ENCODE measurements at places on chromosomes 12 and 14.
A peak's percentile ranks its signal among the peaks of the same experiment; 100 is the strongest.

GRCh38 chr14:78933948-78934524 lies 763.9 kb downstream of the NRXN3 start:
- no peak for DNase-seq

GRCh38 chr12:54229624-54230212 lies 40.9 kb upstream of the SMUG1 start:
- no peak for DNase-seq

DNA sequence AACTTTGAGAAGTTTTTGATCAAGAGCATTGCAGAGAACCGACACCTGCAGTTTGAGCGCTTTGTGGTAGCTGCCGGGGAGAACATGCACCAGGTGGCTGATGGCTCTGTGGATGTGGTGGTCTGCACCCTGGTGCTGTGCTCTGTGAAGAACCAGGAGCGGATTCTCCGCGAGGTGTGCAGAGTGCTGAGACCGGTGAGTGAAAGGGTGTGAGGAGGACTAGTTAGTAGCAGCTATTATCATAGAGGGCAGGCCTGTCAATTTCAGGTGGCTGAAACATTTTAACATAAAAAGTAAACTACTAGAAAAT lies 27.0 kb upstream of the HIGD1C start:
- no peak for DNase-seq

GRCh38 chr14:93702946-93703345 lies 85.3 kb downstream of the PRIMA1 start:
- no peak for DNase-seq

DNA sequence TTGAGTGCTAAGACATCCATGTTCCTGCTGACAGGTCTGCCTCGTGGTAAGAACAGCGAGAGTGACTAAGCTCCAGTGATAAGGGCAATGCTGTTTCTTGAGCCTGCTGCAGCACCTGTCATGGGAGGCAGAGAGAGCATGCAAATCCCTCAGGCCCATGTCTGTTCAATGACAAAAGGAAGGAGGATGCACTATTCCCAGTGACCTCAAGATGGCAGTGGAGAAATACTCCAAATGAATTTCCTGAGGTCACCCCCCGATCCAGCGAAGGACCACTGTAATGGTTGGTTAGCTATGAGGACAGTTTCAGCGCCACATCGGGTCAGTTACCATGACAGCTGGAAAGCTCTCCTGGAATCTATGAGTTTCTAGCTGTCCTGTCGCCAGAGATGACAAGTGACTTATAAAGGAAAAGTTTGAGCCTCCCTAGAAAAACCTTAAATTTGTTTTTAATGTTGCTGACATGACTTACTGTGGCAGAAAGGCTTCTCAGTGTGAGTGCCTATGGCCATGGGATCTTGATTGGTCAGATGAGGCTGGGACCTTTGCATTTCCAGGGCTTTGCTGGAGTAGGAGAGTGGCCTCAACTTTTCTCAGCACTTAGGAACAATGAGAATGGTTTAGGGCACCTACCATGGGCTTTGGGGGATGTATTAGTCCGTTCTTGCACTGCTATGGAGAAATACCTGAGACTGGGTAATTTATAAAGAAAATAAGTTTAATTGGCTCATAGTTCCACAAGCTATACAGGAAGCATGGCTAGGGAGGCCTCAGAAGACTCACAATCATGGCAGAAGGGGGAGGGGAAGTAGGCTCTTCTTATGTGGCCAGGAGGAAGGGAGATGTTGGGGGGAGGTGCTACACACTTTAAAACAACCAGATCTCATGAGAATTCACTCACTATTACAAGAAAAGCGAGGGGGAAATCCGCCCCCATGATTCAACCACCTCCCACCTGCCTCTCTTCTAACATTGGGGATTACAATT lies 88.0 kb upstream of the TMEM260 start:
- DNase-seq, result peak; percentile 5

DNA sequence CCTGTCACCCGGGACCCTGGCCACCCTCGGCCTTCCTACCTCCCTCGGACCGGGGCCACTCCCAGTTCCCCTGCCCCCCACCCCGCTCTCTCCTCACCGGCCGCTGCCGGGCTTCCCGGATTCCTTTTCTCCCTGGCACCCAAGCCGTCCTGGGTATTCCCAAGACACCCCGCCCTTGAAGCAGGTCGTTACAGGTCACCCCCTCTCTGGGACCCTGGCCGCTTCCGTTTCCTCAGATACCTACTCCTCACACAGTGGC lies 493 bp downstream of the NUMB start:
- no peak for DNase-seq

GRCh38 chr12:85825746-85826145 lies 10.5 kb downstream of the RASSF9 start:
- DNase-seq, result no peak

GRCh38 chr12:75944905-75945432 lies 86.6 kb downstream of the PHLDA1 start:
- no peak for DNase-seq

- no peak for DNase-seq
These were observed 2.7 kb downstream of the LRP1 start for GRCh38 chr12:57130941-57131340.

- DNase-seq, result no peak
These were observed 243.2 kb downstream of the ANO6 start for GRCh38 chr12:45458854-45459807.

- no peak for DNase-seq
These were observed 68.8 kb downstream of the ALX1 start for GRCh38 chr12:85348779-85349178.

- DNase-seq, result no peak
These were observed 14.3 kb upstream of the FBXL14 start for GRCh38 chr12:1608713-1609119.

DNA sequence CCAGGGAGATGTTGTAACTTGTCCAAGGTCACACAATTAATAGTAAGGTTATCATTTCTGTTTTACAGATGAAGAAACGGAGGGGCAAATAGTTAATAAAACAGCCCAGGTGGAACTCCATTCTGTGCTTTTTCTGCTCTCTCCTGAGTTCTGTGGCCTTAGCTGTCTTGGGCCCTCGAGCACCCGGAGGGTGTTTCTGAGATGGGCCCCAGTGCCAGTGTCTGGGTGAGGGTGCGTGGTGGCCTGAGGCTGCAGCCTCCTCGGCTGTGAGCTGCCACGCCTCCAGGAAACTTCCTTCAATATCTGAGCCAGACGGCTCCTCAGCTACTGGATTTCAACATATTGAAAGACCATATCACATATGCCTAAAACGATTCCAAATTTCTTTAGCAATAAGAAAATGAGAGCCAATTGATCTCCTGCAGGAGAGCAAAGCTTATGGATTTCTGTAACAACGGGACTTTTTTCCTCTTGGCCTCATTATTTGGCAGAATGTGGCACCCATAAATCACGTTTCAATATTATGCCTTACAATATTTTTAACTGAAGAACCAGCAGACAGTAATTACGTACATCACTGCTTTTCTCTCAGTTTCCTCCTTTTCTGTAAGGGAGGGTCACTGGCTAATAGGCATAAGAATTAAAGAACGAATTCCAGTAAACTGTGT lies 74.8 kb upstream of the DICER1 start:
- no peak for DNase-seq

DNA sequence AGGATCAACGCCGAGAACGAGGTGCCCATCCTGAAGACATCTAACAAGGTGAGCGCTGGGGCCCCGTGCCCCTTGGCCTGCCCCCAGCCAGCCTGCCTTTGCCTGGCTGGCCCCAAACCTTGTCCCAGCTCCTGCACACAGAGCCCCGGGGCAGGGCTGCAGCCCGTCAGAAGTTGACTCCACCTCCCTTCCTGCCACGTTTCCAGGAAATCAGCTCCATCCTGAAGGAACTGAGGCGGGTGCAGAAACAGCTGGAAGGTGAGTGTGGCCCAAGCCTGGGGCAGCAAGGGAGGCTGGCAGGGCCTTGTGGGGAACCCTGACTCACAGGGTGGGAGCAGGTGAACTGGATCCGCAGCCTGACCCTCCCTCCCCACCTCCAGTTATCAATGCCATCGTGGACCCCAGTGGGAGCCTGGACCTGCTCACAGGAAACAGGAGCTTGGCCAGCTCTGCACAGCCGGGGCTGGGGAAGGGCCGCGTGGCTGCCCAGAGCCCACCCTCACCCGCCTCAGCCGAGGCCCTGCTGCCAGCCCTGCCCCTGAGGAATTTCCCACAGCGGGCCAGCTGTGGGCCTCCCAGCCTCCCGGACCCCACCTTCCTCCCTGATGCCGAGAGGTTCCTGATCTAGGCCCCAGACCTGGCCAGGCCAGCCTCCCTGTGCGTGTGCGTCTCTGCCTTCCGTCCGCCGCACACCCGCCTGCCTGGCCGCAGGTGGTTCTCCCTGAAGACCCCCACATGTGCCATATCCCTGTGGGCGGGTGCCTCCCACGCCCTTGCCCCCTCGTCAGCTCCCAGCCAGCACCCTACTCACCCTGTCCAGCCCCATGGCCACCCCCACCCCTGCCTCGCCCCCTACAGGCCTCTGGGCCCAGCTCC lies 29.5 kb downstream of the CEP170B start:
- DNase-seq, result no peak
